ENCODE measurements at places on chromosomes 3 and 15.

DNA sequence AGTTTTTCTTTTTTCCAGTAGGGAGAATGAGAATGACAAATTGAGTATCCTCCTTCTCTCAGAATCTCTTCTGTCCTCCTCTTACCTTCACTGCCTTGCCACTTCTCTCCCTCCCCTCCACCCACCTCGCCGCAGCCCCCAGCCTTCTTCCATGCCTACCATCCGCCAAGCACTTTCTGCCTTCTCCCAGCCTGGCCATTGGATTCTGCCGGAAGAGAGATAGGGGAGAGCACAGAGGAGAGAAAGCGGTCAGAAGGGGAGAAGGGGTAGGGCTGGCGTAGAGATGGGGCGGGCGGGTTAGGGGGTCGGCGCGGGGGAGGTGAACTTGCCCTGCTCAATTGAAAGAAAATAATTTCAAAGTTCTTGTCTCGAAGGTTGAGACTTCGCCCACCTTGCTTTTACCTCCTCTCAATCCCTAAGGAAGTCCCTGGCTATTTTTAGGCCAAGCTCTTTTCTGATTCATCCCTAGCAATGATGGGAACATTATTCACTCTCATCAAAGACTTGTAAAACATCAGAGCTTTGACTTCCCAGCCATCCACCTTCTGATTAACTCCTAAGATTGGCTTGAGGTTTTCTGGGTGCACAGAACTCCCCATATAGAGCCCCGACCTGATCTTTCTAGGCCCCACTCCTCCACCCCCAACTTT lies 811 bp downstream of the C3orf52 start:
- DNase-seq = no peak

- no peak for DNase-seq
These were observed 965.9 kb upstream of the ROBO1 start for GRCh38 chr3:80733522-80734176.

GRCh38 chr15:57542505-57542817 lies 49.2 kb upstream of the MYZAP start:
- no peak for DNase-seq

DNA sequence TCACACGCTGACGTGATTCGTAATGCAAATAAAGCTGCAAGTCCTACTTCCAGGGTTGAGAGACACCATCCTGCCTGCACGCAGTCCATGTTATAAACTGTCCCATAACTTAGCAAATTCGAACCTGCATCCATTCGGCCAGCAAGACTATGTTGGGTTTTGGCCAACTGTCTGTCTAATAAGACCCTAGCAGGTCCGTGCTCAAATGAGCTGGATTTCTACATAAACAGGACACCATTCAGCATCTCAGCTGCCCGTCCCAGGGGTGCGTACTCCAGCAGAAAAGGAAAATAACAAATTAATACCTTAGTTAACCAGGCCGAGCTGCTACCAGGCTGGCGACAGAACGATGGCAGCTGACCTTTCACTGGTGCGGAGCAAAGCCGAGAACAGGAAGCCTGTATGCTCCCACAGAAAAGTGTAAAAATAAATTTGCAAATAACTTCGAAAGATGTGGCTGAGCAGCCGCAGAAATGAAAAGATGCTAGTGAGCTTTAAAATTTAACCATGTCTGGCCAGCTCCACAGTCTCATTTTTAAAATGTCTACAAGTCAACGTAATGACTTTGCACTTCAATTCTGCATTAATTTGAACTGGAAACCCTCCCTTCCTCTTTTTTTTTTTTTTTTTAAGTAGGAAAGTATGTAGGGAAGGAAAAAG lies 97.1 kb upstream of the SNRPA1 start:
- DNase-seq = no peak

- DNase-seq = no peak
These were observed 19.2 kb upstream of the TFDP2 start for GRCh38 chr3:142168514-142168913.

- no peak for DNase-seq
These were observed 93.2 kb upstream of the NEDD4 start for GRCh38 chr15:56086566-56086965.

DNA sequence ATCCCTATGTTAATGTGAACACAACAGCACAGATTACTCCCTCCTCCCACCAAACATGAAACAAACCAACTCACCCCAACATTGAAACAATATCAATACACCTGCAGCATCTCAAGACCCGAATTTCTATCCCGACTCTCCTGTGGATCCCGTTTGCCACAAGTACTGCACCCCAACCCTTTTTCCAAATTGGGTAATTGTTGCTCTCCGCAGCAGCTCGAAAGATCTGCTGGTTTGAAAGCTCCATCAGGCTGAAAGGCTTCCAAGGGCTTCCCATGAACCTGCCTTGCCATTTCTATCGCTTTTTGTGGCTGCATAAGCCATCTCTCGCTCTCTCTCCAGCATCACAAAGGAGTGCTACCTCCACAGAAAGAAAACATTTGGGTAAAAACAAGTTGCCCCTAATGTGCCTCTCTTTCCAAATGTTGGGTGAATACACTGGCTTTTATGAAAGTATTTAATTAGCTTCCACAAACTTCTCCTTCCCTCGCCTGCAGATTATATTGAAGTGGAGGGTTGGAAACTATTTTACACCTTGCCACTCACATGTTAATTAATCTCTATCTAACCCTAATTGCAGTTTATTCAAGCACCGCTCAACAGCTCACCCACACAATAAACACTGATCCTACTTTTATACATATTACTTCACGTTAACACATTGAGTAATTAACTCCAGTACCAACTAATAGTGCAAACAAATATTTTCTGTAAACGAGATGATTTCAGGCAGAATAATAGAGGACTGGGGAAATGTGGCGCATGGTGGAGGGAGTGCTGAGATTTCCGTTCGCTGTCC lies 2.5 kb upstream of the FEZF2 start:
- no peak for DNase-seq

DNA sequence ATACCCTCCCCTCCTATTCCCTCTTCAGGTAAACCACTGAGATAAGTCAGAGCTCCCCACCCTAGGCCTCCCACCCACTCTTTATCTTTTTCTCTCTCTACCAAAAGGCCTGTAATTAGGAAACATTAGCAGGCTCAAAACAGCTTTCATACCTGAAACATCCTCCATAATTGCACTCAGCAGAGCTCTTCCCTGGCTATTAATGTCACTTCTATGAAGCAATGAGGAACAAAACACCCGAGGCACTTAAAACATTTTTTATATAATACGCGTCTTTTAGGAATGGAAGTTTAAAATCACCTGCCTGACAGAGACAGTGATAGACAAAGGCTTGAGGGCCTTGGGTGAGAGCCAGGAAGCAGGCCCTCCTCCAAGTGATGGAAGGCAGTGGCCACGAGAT lies 138.9 kb downstream of the EPHB1 start:
- DNase-seq = peak; percentile 33

GRCh38 chr3:146161663-146162002 lies 649 bp upstream of the PLOD2 start:
- DNase-seq = peak; percentile 45

DNA sequence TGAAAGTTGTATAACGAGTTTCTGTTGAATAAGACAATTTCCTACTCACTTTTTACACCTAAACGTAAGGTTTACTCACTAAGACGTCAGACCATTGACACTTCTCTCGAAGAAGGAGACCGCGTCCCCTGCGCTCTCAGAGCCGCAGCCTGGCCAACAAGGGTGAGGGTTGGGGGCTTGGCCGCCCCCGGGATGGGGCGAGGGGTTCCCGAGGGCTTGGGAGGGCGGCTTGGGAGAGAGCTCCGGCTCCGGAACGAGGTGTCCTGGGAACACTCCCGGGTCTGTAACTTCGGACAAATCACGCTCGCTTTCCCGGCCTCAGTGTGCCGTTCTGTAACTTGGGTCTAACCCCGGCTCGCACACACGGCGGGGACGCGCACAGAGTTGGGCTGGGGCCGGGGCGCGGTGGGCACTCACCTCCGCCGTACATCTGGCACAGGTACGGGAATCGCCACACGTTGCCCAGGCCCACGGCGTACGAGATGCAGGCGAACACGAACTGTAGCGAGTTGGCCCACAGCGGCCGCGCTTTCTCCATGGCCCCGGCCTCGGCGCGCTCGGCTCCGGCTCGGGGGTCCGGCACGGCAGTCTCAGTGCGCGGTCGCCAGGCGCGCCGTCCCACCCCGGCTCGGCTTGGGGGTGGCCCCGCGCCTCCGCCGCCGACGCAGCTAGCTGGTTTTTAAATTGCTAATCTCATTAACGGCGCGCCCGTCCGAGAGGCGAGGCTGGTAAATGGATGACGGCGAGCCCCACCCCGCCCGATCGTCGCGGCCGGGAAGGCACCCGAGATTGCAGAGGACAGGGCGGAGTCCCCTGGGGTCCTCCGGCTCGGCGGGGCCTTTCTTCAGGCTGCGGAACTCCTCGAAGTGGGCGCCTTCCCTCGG lies at the start of gene SLC6A20:
Gene SLC6A20, minus strand, starts transcription at position 655 of the 884 bp plus-strand sequence. Its CDS starts 117 bp downstream, at position 538.
- no peak for DNase-seq

All from NCI-H1436 (cell line).